ENCODE measurements at places on chromosomes 2 and 18. TPM values are rescaled to one million over a fixed set of nuclear protein-coding genes. Genes with fewer than 3 reads are reported as not detected.

GRCh38 chr2:63681896-63682295, 93.1 kb downstream of the MDH1 start:
- no peaks in the 10 kb centered on the region for H3K4me1 ChIP-seq
- DNase-seq, result no peak
- H3K27me3 ChIP-seq, result no peaks in the 10 kb centered on the region
- no peak overlapping the region for H3K27ac ChIP-seq

DNA sequence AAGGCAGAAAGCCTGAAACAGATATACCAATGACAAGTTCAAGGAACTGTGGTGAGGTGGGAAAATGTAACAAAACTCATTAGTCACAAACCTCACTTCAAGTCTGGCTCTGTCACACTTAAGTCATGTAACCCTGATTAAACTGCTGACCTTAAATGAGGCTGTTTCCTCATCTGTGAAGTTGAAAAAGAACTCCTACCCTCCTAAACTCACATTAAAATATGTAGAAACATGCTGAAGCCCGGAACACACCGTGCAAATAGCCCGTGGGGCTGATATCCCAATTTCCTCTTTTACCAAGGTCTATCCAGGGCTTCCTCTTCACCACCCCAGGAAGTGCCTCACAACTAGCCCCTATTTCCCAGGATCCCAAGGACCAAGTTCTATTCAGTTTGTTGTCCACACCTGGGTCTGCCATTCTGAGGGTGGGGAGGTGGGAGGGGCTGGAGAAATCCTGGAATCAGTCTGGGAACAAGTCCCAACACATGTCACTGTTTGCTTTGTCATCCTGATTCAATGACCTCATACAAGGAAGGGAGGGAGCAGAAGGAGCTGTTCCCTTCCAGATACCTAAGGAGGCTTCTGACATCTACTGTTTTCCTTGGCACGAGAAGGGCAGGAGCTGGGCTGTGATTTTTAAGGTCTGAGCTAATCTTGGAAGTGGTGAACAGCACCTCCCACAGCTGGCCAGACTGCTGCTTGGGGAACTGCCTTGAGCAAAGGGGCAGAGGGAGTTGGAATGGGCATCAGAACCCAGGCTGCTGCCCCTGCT, 42.3 kb downstream of the SLC4A1AP start:
- H3K4me3 ChIP-seq, result no peak overlapping the region
- DNase-seq, result no peak
- H3K27ac ChIP-seq, result no peak overlapping the region
- no peaks in the 10 kb centered on the region for H3K36me3 ChIP-seq

- peaks cover 31% of the 10 kb centered on the region for H3K4me1 ChIP-seq
- no peak overlapping the region for H3K4me3 ChIP-seq
- H3K27me3 ChIP-seq, result no peaks in the 10 kb centered on the region
- H3K27ac ChIP-seq, result no peak overlapping the region
- H3K36me3 ChIP-seq, result no peaks in the 10 kb centered on the region
Observed at GRCh38 chr2:108605947-108606346, 71.7 kb downstream of the LIMS1 start.

- DNase-seq, result no peak
- H3K36me3 ChIP-seq, result no peaks in the 10 kb centered on the region
- H3K4me3 ChIP-seq, result no peak overlapping the region
Observed at GRCh38 chr2:108634576-108635160, 84.6 kb upstream of the RANBP2 start.

DNA sequence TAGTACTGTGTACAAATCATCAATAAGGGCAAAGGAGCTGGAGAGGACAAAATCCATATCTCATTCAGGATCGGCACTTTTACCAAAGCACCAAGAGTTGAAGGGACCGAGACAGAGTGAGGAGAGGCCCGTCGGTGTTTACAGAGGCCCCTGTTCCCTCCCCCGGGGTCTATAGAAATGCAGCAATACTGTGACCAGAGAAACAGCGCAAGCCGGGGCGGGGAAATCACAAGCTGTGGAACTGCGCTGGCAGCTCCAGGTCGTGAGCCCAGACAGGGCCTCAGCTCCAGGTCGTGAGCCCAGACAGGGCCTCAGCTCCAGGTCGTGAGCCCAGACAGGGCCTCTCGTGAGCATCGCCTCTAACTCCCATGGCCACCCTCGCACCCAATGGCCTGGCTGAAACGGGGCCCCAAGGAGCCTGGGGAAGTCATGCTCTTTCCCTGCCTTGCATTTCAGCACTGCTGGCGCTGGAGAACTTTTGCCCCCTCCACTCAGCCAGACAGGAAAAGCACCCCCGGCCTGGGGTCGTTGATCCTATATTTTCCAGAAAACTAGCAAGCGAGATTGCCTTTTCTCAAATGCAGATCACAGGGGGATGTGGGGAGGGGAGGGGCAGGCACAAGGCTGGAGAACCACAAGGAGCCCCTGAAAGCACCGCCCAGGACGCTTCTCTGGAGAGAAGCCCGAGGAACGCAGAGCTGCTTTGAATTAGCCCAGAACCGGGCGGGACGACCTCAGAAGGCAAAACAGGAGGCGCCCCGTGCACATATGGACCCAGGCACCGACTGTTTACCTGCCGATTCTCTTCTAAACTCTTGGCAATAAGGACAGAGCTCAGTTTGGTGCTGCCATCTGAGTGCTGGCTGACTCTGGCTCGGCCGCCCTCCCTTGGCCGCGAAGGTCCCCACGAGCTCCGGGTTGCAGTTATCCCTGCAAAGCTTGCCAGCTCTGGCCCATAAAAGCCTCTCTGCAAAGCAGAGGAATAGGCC, 223.7 kb downstream of the ACKR3 start:
- DNase-seq, result no peak
- no peaks in the 10 kb centered on the region for H3K4me1 ChIP-seq
- no peak overlapping the region for H3K27ac ChIP-seq

The STARD6 gene
- polyA plus RNA-seq, result 0.46 TPM

The UPP2 gene
- not detected for polyA plus RNA-seq

The DCDC2C gene
- not detected for polyA plus RNA-seq

The TWIST2 gene
- not detected for polyA plus RNA-seq
